ENCODE measurements at places on chromosomes 16 and 17.

- DNase-seq, result no peak
Measured at GRCh38 chr17:44850612-44851011, 2.9 kb downstream of the HIGD1B start.

GRCh38 chr16:11240636-11241473, 15.1 kb downstream of the SOCS1 start:
- DNase-seq, result no peak

DNA sequence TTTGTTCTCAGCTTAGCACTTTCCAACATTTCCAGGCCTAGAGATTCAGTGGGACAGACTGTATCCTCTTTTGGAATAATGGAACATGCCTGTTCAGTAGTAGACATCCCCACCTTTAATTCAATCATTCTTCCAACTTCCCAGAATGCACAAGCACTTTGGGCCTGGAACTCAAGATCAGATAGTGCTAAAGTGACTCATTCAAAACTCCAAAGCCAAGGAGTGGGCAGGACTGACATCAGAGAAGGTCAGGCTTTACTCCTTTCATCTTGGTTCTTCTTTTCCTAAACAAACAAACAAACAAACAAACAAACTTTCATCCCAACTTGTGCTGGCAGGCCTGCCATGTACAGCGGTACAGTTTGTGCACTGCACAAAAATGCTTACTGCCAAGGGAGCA, 172.0 kb downstream of the AXIN2 start:
- no peak for DNase-seq

DNA sequence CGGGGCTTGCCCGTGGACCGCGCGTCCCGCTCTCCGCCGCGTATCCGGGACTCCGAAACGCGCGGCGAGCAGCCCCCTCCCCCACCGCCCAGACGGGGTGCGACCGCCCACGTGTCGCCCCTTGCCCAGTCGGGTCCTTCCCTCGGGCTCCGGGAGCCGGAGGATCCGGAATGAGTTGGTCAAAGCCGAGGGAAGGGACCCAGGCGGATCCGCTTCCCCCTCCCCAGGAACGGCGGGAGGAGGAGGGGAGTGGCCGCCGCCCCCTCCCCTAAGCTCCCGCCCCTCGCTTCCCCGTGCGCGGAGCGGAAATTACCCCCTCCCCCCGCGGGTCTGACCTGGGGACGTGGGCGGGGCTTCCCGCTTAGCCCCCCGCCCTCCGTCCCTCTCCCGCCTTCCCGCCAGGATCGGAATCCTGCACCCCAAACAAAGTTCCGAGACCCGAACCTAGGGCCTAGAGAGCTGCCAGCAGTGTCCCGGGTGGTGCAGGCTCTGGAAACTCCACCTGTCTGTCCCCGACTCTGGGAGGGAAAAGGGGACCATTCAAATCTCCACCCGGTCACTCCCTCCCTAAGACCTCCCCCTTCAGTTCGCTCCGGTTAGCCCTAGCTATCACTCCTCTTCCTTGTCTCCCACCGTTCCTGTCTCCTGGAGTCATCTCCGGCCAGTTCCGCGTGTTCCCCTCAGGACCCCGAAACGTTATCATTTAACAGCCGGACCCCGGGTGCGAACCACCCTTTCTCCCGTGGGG, 1.0 kb upstream of the IGF2BP1 start:
- DNase-seq, result no peak

DNA sequence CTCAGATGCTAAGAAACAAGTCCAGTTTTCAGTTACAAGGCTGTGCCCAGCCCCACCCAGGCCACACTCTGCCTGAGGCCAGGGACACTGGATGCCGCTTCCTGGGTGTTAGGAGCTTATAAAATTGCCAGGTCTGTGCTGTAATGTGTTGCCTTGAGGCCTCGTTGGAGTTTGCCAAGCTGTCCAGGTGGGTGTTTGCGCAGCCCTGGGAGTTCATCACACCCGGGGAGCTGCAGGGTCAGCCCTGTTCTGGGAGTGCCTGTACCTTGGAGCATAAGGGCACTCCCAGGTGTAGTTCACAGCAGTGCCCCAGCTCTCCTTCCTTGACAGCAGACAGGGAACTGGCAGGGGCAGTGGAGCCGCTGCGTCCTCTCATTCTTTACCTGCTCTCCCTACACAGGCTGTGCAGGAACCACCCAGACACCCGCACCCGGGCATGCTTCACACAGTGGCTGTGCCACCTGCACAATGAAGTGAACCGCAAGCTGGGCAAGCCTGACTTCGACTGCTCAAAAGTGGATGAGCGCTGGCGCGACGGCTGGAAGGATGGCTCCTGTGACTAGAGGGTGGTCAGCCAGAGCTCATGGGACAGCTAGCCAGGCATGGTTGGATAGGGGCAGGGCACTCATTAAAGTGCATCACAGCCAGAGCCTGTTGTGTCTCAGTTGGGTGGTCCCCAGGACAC, 1.6 kb downstream of the GFER start:
- DNase-seq, result no peak

DNA sequence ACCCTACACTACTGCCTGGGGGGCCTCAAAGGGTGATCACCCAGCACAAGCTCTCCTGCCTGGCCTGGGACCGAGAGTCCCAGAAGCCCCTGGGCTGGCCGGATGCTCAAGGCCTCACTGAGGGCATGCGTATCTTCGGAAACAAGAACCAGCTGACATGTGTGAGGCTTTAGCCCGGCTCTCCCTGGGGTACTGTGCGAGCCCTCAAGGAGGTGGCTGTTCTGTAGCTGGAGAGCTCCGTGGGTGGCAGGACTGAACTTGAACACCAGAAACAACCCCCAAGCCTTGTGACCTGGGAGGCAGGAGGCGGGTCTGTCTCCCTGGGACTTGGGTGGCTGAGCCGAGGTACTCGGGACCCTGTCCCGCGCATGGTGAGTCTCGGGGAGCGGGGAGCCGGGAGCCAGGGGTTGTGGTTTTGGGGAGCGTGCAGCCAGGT, 7.0 kb downstream of the DPEP1 start:
- DNase-seq, result no peak

Measured in stimulated activated CD8-positive, alpha-beta memory T cell treated with anti-CD3 and anti-CD28 coated beads, Interleukin-4, amount 100 ng/mL, for 1 hour (primary cell).